Fibroblast of villous mesenchyme (primary cell): ENCODE measurements at places on chromosomes 4 and X. TPM values are rescaled to one million over a fixed set of nuclear protein-coding genes. Genes with fewer than 3 reads are reported as not detected.

Gene BST1
- total RNA-seq, result 19.9 and 37.7 TPM in 2 replicates

GRCh38 chrX:116284400-116284799, 113.9 kb downstream of the AGTR2 start:
- DNase-seq, result no peak

DNA sequence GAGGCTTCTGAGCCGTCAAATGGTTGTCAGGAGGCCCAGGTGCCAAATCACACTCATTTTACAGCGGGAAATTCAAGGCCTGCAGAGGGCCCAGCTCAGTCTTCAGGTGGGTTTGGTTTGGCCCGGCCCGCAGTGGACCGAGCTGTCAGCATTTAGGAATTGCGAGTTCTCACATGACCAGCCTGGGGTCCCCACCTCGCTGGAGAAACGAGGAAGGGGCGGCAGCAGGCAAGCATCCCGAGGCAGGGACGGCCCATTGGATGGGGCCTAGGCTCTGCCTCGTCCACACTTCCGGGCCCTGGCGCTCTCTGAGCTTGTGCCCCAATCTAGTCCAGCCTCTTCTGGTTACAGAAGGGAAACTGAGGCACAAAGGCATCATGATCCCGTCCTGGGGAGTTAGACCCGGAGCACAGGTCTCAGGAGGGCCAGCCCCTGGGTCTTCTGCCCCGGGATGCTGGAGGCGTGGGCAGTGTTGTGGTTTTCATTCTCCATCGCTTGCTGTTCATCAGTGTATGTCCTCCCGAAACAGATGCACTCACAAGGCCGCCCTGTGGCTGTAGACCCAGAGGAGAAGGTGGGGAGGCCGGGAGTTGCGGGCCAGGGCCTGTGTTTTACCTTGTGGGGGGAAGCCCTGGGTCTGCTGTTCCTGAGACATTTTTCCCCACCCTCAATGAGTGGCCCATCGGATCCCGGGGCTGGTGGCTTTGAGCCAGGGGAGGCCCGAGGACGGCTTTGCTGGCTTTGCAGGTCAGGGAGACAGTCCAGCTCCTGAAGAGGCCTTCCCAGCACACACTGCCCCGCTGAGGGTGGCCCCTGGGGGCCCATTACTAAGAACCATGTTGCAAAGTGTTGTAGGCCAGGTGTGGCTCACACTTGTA, 8.9 kb downstream of the PSAPL1 start:
- no peak for DNase-seq

- no peak for DNase-seq
Measured at GRCh38 chr4:8442596-8443358, 2.2 kb downstream of the TRMT44 start.

- no peak for DNase-seq
Measured at GRCh38 chrX:133985967-133986683, 731 bp upstream of the GPC3 start.

DNA sequence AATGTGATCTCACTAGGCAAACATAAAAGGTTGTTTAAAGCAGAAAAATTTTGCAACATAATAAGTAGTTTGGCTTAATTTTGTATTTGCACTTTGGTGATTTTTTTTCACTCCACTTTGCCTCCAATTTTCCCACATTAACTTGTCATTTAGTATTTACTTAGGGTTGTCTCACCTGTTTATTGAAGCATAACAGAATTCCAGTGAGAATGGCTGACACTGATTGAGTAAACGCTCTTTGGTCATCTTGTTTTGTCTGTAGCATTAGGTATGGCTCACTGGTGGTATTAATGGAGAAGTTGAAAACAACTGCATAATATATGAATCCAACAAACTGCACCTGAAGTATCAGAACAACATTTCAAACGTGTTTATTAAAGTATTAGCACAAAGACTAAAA, 799.5 kb upstream of the ADGRL3 start:
- DNase-seq, result no peak

- no peak for DNase-seq
Measured at GRCh38 chrX:139299309-139299708, 231.2 kb upstream of the F9 start.

- peak; percentile 44 for DNase-seq
Measured at GRCh38 chr4:13484749-13485221, 645 bp upstream of the RAB28 start.

GRCh38 chr4:126583509-126583908, 1049.2 kb upstream of the INTU start:
- DNase-seq, result no peak

- peak; percentile 34 for DNase-seq
Measured at GRCh38 chrX:6021316-6022091, 207.2 kb downstream of the NLGN4X start.

- DNase-seq, result no peak
Measured at GRCh38 chrX:78321809-78322208, 5.6 kb downstream of the CYSLTR1 start.

Gene NFKB1
- total RNA-seq, result 29.3 and 67.4 TPM in 2 replicates

GRCh38 chr4:163590103-163590502, 95.6 kb downstream of the TMA16 start:
- no peak for DNase-seq

Gene FAM199X
- total RNA-seq, result 25.1 and 35.8 TPM in 2 replicates

DNA sequence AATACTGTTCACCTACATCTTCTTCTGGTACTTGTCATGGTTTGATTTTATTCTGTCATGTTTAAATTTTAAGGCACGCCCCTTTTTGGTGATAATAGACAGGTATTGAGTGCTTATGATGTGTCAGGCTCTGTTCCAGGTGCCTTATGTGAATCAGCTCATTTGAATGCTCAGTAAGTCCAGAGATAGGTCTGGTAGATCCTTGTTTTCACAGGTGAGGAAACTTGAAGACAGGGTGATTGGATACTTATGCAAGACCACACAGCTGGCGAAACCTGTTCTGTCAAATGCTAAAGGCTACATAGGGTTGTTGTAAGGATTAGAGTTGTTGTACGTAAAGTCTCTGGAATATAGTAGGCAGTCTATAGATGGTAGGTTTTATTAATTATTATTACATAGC, 9.6 kb upstream of the SLC25A14 start:
- no peak for DNase-seq

DNA sequence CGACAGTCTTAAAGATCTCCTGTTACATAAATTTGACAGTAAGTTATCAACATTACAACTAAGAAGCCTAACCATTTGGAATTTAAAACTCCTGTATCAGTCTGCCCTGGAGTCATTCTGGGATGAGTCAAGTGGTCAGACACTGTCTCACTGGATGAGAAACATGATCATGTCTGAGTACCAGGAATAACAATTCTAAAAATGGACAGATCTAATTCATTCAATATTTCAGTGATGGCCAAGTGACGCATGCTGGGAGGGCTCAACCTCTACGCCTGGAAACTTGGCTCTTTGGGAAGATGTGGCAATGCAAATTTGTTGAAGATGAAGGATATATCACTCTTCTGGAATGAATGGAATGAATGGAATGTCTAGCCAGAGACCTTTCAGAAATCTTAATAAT, 1427.2 kb downstream of the STIM2 start:
- DNase-seq, result peak; percentile 85

DNA sequence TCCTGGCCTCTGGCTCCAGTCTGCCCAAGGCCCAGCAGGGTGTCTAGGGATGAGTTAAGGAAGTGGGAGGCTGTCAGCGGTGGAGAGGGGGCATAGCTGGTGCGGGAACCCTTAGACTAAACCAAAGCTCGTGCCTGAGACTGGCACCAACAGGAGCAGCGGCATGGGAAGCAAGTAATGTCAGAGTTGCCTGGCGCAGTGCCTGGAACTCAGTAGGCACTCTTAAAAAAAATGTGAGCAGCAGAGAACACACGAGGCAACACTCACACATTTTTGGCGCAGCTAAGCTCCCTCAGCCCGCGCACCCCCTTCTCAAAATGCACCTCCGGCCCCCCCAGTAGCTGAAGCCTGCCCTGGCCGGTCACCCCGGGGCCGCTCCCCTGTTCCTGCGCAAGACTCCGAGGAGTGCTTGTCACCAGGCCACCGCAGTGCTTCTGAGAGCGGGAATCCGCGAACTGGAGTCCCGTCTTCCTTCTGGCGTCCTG, 583 bp downstream of the GABRE start:
- DNase-seq, result no peak

Gene XKRX
- total RNA-seq, result under 0.01 TPM in 1 of 2 replicates, not detected in the other

Gene TRIM61
- total RNA-seq, result 1.7 and 2.9 TPM in 2 replicates

Gene AFF2
- 0.32 TPM in 1 of 2 replicates, not detected in the other for total RNA-seq

GRCh38 chr4:170687751-170688150, 598.0 kb upstream of the AADAT start:
- DNase-seq, result no peak

Gene MAGEB16
- not detected in 2 replicates for total RNA-seq

- no peak for DNase-seq
Measured at GRCh38 chrX:71870208-71871098, 40.2 kb upstream of the NHSL2 start.

DNA sequence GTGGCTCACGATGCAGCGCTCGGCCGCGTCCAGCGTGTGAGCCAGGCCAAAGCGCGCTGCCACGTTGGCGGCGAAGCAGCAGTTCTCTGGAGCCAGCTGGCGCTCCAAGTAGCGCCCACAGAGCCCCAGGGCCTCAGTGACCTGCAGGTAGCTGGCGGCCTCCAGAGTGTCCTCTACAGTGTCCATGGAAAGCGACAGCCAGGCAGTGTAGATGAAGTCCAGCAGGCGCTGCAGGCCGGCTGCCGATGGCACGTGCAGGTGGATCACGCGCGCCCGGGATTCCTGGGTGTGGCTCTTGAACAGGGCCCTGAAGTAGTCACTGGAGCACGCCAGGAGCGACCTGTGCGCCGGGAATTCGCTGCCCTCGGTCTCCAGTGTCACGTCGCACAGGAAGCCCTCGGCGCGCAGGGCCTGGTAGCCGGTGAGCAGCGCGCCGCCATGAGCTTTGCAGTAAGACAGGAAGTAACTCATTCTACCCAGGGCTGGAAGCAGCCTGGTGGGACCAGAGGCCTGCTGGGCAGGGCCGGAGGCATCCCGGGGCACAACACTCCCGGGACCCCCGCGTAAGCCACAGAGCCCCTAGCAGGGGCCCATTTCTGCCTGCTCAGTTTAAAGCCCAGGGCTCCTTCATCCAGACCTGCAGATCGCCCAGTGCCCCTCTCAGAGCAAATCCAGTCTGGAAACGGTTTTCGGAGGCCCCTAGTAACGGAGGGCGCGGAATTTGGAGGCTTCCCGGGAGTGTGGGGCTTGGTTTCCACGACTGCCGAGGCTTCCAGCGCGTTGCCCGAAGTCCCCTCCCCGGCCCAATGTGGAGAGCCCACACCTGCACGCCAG, 595 bp downstream of the KLHL34 start:
- DNase-seq, result no peak

- DNase-seq, result no peak
Measured at GRCh38 chr4:8687083-8687482, 94.5 kb downstream of the CPZ start.

- no peak for DNase-seq
Measured at GRCh38 chrX:23938690-23939089, 30.9 kb downstream of the CXorf58 start.

DNA sequence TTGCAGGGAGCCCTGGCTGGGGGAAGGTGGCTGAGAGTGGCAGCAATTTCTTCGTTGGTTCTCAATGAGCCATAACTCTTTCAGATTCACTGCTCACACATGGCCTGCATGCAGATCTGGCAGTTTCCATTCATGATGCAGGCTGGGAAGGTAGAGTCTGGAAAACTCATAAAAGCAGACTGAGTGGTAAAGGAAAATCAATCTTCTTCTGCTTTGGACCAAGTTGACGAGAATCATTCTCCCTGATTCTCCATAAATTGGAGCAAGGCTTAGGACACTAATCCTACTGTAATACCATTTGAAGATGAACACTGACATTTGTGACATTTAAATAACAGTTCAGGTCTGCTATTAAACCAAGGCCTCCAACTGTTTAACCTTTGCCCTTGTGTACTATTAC, 35.3 kb upstream of the HAND2 start:
- peak; percentile 79 for DNase-seq

GRCh38 chrX:77342004-77342403, 105.2 kb upstream of the FGF16 start:
- no peak for DNase-seq

Gene MAGEC1
- not detected in 2 replicates for total RNA-seq

Gene ADH1C
- total RNA-seq, result 1.3 TPM in 1 of 2 replicates, not detected in the other

- DNase-seq, result peak; percentile 36
Measured at GRCh38 chr4:24470666-24471485, 113.5 kb downstream of the DHX15 start.

Gene FAM184B
- total RNA-seq, result under 0.01 TPM in 1 of 2 replicates, not detected in the other

DNA sequence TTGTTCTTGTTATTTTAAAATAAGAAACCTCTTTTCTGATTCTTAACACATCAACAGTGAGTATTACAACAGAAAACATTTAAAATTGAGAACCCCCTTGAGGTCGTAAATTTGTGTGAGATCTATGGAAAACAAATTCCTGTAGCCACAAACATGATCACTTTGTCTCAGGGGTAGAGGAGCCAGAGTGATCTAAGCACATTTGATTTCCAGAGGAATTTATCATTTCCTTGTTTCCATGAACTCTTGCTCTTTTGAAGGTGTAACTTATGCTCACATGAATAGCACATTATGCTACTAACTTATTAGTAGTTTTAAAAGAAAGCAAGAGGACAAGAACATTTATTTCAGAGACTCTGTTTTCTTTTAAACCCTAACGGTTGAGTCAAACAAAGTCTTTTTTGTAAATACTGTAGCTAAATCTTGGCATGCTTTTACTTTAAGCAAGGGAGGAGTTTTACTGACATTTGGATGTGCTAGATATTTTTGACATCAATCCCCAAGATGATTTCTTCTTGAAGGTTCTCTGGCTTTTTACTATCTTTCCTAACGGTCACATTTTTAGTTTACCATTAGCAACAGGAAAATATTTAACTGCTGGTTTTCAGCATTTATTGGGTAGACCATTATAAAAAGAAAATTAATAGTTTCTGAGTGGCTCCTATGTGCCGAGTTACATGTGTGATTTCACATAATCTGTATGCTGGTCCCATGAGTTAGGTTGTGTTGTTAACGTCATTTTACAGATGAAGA, 27.9 kb upstream of the ZCCHC12 start:
- peak; percentile 66 for DNase-seq

DNA sequence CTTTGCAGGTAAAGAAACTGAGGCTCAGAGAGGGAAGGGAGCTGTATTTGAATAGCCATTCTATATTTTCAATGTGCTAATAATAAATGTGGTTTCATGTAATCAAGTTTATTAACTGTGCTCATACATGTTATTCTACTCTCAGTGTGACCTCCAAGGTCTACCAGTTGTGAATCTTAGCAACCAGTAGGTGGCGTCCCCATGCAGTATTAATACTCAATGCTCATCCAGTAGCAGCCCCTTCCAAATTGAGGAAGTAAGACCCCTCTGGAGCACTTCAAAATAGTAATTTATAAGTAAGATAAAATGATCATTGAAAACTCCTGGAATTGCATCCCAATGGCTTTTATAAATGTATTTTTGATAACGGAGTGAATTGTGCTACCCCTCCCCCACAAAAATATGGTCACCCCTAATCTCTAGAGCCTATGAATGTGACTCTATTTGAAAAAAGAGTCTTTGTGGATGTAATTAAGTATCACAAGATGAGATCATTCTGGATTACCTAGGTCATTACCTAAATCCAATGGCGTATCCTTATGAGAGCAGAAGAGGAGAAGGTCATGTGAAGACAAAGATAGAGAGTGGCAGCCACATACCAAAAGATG, 20.4 kb upstream of the SEPSECS start:
- peak; percentile 59 for DNase-seq

GRCh38 chrX:80511969-80512760, 91.9 kb downstream of the TENT5D start:
- peak; percentile 3 for DNase-seq

GRCh38 chr4:61336488-61336887, 136.4 kb downstream of the ADGRL3 start:
- no peak for DNase-seq

Gene CRMP1
- under 0.01 TPM in 1 of 2 replicates, not detected in the other for total RNA-seq

Gene TEX13B
- not detected in 2 replicates for total RNA-seq
